ENCODE measurements at places on chromosomes 5 and 9.

- H3K4me3 ChIP-seq: no peak overlapping the region
- H3K27ac ChIP-seq: no peak overlapping the region
- no peaks in the 10 kb centered on the region for H3K36me3 ChIP-seq
- no peaks in the 10 kb centered on the region for H3K4me1 ChIP-seq
- H3K27me3 ChIP-seq: peaks cover 17% of the 10 kb centered on the region
- no peak for DNase-seq
These were observed 132.7 kb upstream of the APC start for GRCh38 chr5:112604732-112605630.

DNA sequence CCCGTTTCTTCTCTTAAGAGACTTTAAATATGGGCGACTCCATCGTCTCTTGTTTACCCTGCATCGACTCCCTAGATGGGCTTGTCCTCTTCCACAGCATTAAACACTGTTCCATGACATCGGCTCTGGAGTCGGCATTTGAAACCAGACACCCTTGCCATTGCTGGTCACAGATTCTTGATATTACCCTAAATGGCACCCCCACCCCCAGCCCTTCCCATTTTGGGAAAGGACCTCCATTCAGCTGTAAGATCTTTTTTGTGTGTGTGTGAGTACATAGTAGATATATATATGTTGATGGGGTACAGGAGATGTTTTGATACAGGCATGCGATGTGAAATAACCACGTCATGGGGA lies 51.1 kb upstream of the SH3PXD2B start:
- H3K27me3 ChIP-seq: peaks cover 3% of the 10 kb centered on the region
- H3K36me3 ChIP-seq: no peaks in the 10 kb centered on the region
- peak; percentile 10 for DNase-seq
- H3K4me3 ChIP-seq: no peak overlapping the region

DNA sequence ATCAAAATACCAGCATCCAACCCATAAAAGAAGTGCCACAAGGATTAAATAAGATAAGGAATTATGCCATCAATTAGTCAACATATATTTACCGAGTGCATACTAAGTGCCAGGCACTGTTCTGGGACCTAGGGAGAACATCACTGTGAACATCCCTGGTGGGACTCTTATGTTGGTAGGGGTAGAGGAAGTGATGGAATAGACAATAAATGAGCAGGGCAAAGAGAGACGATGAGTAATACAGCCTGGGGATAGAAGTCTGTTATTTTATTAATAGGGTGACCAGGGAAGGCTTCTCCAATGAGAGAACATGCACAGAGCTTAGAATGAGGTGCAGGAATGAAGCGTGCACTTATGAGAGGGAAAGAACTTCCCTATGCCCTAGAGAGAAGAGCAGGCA lies 47.4 kb upstream of the VLDLR start:
- no peak overlapping the region for H3K4me3 ChIP-seq
- peaks cover 8% of the 10 kb centered on the region for H3K27me3 ChIP-seq
- no peaks in the 10 kb centered on the region for H3K4me1 ChIP-seq
- no peaks in the 10 kb centered on the region for H3K36me3 ChIP-seq
- H3K27ac ChIP-seq: no peak overlapping the region
- no peak for DNase-seq

GRCh38 chr5:147188200-147189108 lies 46.4 kb upstream of the STK32A start:
- H3K27ac ChIP-seq: peak overlapping the region; percentile 34
- peak; percentile 65 for DNase-seq
- H3K4me3 ChIP-seq: no peak overlapping the region

GRCh38 chr5:163653526-163653925 lies 148.1 kb downstream of the MAT2B start:
- DNase-seq: no peak
- no peak overlapping the region for H3K4me3 ChIP-seq
- H3K4me1 ChIP-seq: no peaks in the 10 kb centered on the region
- no peak overlapping the region for H3K27ac ChIP-seq
- H3K36me3 ChIP-seq: no peaks in the 10 kb centered on the region

- no peak overlapping the region for H3K27ac ChIP-seq
- H3K4me1 ChIP-seq: no peaks in the 10 kb centered on the region
- H3K36me3 ChIP-seq: no peaks in the 10 kb centered on the region
- DNase-seq: no peak
- H3K27me3 ChIP-seq: no peaks in the 10 kb centered on the region
These were observed 324.4 kb upstream of the ADAMTSL1 start for GRCh38 chr9:18149471-18150011.

DNA sequence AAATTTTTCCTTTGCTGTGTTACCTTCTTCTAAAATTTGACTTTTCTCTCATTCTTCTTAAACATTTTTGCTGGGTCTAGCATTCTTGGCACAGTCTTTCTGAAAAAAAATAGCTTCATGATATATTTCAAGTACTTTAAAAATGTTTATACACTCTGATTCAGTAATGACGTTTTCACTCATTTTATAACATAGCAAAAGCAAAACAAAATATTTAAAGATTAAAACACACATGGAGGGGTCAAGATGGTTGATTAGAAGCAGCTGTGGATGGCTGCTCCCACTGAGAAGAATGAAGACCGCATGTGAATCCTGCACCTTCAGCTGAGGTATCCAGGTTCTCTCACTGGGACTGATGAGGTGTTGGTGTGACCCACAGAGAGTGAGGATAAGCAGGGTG lies 188.2 kb downstream of the SGCD start:
- H3K36me3 ChIP-seq: no peaks in the 10 kb centered on the region
- no peaks in the 10 kb centered on the region for H3K4me1 ChIP-seq
- no peak overlapping the region for H3K4me3 ChIP-seq
- no peak overlapping the region for H3K27ac ChIP-seq

- DNase-seq: no peak
- no peak overlapping the region for H3K27ac ChIP-seq
- H3K36me3 ChIP-seq: no peaks in the 10 kb centered on the region
- no peaks in the 10 kb centered on the region for H3K27me3 ChIP-seq
These were observed 237.6 kb upstream of the RIOK2 start for GRCh38 chr5:97420646-97421045.

DNA sequence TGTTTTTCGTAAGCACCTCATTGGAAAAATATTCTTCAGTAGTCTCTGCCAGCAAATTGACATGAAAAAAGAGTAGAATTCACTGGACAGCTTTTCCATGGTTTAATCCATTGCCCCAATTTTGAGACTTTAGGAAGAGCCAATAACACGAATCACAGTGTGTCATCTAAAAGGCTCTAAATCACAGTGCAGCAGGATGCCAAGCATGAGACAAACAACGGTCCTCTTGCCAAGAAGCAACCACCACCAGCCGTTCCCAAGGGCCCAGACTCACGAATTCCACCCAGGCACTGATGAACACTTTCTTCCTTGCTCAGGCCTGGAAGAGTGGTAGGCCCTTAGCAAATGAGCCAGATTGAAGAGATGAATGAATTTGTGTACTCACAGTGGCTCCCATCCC lies 18.3 kb upstream of the IRX4 start:
- H3K27me3 ChIP-seq: peaks cover 15% of the 10 kb centered on the region
- H3K36me3 ChIP-seq: no peaks in the 10 kb centered on the region

DNA sequence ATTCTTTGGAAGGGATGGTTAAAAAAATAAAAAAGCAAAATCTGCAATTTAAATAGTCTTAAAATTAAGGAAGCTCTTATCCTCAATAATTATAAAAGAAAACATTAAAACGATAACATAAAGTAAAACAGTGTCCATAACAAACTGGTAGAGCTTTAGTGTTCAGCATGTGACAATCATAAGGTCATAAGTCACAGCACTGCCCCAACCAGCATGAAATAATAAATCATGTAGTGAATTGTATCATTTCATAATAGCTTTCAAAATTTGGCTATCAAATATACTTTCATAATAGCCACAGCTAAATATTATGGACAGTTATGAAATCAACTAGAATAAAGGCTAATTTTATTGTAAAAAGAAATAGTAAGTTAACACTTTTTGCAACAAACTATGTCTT lies 10.0 kb downstream of the NR3C1 start:
- H3K36me3 ChIP-seq: peaks cover 28% of the 10 kb centered on the region
- no peaks in the 10 kb centered on the region for H3K27me3 ChIP-seq
- no peak overlapping the region for H3K27ac ChIP-seq
- no peak for DNase-seq
- H3K4me1 ChIP-seq: peaks cover 50% of the 10 kb centered on the region
- no peak overlapping the region for H3K4me3 ChIP-seq

DNA sequence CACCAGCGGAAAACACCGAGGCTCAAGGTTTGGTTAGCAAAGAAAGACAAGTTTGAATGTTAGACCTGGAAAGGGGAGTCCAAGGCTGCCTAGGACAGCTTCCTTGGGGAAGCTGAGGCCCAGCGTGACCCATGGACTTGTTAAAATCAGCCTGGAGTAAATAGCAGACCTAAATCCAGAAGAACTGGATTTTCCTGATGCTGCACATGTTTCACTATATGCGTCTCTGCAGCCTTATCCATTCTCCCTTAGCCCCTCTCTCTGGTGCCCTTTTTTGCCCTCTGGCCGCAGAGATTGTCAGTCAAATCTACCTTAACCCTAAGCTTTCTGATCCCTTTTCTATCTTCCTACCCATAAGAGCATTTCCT lies 119.9 kb downstream of the NTRK2 start:
- no peaks in the 10 kb centered on the region for H3K27me3 ChIP-seq
- H3K4me1 ChIP-seq: no peaks in the 10 kb centered on the region
- H3K4me3 ChIP-seq: no peak overlapping the region
- no peak for DNase-seq

DNA sequence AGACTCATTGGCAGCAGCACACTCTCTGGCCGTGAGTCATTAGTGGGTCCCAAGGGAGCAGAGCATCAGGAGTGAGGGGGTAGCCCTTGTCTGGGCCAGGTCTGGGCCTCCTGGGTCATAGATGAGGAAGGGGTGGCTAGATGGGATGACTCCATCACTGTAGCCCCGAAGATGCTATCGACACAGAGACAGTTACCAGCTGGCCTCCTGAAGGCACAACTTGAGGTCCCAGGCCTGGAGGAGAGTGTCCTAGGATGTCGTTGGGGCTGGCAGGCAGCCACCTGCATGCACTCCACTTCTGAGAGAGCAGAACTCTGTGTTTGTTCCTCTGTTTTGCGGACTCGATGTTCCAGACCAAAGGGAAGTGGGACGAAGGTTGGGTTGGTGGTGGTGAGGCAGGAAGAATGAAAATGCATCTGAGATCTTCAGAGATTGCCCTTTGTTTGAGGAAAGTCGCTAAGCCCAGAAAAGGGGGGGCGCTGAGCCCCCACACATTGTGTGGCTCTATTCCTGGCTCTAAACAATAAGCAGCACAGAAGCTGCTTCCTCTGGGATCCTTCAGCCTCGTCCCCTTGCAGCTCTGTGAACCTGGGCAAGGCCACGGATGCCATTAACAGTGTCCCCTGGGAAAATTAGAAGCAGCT lies 4.7 kb downstream of the BTNL9 start:
- no peaks in the 10 kb centered on the region for H3K36me3 ChIP-seq
- H3K27ac ChIP-seq: no peak overlapping the region
- H3K4me1 ChIP-seq: no peaks in the 10 kb centered on the region
- DNase-seq: peak; percentile 8

- peaks cover 28% of the 10 kb centered on the region for H3K36me3 ChIP-seq
- peaks cover 40% of the 10 kb centered on the region for H3K4me1 ChIP-seq
- no peak overlapping the region for H3K27ac ChIP-seq
- no peak for DNase-seq
These were observed 15.0 kb downstream of the SLC12A7 start for GRCh38 chr5:1096838-1097237.

DNA sequence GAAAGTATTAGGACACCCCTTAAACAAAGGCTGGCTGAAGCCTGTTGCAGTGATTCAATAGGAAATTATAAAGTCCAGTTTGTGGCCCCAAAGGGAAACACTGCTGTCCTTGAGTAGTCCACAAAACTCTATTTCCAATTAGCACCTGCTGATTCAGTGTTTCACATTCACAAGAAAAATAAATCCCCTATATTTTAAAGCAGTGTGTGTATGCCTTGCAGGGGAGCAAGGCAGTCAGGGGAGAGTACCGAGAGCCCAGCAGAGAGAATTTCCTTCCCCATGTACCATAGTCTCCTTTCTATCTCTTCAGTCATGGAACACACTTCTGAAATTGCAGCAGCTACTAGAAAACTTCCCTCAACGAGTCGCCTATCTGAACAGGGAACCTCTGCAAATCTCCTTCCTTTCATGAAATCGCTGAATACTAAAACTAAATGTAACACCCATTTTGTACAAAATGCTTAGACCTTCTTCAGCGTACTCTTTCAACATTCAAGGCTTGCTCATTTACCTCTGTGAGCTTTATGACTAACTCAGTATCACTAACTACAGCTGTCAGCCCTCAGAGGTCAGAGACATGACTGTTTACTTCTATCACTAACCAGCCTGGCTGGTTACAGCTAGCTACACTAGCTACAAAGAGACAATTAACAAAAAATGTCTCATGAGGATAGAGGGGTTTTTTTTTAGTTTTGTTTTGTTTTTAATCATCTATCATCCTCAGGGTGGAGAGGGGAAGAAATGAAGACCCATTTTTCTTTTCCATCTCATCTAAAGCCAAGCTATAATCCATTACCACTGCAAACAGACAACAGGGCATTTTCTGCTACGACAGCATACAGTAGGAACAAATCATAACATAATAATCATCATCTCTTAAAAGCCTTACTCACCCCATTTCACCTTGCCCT lies 188.7 kb downstream of the EBF1 start:
- H3K27ac ChIP-seq: no peak overlapping the region
- no peaks in the 10 kb centered on the region for H3K4me1 ChIP-seq
- DNase-seq: no peak

Data from activated CD8-positive, alpha-beta T cell treated with anti-CD3 and anti-CD28 coated beads, Interleukin-2, amount 10 ng/mL, durations not matched to agents 7 days and 5 days (primary cell).